GOT3 (cell line): ENCODE measurements at places on chromosomes 7 and 10.

GRCh38 chr10:92590623-92591549 lies 2.0 kb upstream of the KIF11 start:
- no peak for DNase-seq

DNA sequence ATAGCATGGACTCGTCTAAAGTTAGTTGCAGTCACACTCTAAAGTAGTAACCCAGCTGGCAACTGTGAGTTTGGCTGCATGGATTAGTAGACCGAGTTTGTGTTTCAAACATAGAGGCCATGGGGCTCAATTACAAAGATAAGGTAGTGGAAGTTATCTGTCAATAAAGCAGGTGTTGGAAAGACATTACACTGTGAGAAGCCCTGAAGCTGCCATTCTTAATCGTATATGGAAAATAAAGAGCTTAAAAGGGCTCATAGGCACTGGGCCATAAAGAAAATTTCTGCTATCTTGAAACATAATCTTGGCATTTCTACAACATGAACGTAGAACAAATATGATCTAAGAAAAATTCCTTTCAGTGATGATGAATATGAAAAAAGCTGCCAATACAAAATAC lies 837.7 kb downstream of the REEP3 start:
- no peak for DNase-seq

DNA sequence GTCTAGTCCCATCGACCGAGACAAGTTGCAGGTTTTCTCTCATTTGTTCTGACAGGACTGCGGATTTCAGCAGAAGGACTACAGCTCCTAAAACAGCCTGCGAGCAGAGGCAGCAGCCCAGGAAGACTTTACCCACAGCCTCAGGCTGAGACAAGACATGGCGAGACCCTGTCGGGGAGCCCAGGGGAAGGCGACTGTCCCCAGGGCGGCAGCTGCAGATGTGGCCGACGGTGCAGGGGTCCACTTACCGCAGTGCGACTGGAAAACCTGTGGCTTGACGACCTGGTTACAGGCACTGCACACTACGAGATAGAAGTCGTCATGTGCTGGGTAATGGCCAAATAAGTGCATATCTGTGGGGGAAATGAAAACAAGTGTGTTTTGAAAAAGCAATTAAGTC lies 88.0 kb downstream of the ATXN7L1 start:
- DNase-seq = no peak

DNA sequence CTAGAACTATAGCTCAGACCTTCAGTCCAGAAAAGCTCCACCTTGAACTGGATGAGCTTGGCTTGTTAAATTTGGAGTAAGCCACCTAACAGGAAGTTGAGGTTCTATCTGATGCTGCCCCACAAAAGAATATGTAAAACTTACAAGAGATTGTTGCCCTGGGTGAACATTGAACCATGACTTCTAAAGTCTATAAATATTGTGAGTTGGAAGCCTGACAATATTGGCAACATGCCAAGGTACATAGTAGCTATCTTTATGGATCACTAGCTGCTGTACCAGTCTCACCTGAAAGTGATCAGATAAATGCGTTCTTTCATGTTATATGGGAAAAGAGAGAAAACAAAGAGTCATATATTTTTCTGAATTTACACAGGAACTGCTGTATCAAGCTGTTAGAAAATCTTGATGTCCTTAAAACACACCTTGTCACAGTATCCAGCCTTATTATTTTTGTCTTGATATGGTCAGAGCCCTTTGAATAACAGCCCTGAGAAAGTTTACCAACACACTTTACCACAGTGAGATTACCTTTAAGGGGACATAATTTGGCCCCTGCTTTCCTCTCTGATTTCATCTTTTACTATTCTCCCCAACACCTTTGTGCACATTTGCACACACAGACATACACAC lies 92.0 kb downstream of the LSMEM1 start:
- DNase-seq = no peak
